ENCODE measurements at places on chromosomes 11 and 22.

GRCh38 chr11:41405812-41406211 lies 53.6 kb downstream of the LRRC4C start:
- no peak for DNase-seq

DNA sequence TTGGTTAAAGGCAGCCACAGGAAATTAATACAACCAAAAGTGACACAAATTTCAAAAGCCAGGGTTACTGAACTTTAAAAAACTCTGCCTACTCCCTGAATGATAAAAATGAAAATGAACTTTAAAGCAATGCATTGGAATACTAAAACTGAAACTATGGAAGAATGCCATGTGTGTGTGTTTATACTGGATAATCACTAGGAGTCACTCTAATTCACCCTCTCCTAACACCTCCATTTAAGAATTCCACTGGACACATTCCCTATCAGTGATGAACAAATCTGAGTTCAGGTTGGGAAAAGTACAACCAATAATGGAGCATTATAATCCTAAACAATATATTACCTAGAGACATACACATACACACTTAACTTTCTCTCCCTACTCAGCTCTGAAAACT lies 27.5 kb upstream of the PLAAT3 start:
- DNase-seq, result no peak

DNA sequence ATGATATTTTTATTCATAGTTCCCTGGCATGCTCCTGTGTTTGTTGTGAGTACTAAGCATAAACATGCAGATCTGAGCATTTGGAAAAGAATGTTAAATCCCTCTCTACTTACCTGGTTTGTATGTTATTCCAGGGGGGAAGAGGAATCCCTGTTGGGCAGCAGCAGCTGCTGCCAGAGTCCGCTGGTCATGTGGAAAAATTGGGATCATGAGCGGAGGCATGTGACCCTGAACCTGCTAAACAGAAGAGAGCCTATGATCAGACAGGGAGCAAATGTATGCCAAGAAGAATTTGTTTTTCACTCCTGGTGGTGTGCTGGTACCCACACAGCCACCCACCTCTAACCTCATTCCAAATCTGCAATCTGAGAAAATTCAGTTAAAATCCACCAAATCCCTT lies 244.7 kb downstream of the SOX6 start:
- DNase-seq, result no peak

- no peak for DNase-seq
Measured at GRCh38 chr11:19242179-19242932, 1.6 kb upstream of the E2F8 start.
